Substantia nigra (tissue), 51 donors: ENCODE measurements at places on chromosomes 1 and 21.

DNA sequence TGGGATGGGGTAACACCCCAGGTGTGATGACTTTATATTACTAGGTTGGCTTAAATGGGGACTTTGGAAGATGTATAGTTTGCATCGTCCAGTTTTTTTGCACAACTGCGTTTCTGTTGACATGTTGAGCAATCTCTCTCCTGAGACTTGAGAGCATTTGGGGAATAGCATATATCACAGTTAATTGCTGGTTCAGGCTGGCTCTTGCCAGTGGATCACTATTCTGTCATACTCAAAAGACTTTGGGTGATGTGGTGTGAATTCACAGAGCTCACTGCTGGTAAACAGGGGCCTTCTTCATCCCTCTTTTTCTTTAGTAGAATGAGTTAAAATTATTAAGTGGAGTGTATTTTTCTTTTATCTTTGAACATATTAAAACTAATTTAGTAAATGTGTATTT is 44.3 kb downstream of the LHX9 start:
- DNase-seq, result no peak

DNA sequence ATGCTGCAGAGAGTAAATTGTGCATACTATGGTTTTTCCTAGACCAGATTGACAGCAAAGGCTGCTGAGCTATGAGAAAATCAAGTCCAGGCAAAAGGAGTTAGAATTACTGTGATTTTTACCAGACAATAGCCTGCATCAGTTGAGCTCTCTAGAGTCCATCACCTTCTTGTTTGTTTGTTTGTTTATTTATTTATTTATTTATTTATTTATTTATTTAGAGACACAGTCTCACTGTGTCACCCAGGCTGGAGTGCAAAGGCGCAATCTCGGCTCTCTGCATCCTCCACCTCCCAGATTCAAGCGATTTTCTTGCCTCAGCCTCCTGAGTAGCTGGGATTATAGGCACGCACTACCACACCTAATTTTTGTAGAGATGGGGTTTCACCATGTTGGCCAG is 24.2 kb upstream of the ABCB10 start:
- DNase-seq, result no peak

DNA sequence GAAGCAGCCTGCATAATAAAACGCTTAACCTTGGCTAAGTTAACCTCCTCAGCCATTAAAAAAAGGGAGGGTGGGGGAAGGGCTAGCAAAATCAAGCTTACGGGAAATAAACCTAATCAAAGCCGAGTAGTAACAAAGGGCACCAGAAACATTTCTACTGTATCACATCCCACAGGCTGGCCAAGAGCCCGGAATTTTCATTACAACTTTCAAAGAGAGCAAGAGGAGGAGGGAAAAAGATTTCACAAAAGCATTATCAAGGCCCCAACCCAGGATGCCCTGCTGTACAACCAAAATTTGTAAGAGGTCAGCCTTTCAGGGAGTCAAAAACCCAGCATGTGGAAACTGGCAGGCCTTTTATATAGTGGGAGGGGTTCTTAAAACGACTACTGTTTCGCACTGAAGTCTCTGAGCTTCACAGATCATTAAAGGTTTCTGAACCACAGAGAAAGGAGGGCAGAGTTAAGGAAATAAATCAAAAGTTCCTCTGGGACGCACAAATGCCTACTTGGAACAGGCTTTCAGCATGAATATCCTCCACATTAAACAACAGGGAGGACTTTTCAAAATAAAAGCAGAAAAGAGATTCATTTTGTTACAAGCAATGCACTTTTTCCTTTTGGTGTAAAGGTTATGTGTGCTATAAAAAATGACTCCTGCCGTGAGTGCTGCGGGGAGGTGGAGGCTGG is 90.4 kb downstream of the SLC45A1 start:
- peak; percentile 25 for DNase-seq

DNA sequence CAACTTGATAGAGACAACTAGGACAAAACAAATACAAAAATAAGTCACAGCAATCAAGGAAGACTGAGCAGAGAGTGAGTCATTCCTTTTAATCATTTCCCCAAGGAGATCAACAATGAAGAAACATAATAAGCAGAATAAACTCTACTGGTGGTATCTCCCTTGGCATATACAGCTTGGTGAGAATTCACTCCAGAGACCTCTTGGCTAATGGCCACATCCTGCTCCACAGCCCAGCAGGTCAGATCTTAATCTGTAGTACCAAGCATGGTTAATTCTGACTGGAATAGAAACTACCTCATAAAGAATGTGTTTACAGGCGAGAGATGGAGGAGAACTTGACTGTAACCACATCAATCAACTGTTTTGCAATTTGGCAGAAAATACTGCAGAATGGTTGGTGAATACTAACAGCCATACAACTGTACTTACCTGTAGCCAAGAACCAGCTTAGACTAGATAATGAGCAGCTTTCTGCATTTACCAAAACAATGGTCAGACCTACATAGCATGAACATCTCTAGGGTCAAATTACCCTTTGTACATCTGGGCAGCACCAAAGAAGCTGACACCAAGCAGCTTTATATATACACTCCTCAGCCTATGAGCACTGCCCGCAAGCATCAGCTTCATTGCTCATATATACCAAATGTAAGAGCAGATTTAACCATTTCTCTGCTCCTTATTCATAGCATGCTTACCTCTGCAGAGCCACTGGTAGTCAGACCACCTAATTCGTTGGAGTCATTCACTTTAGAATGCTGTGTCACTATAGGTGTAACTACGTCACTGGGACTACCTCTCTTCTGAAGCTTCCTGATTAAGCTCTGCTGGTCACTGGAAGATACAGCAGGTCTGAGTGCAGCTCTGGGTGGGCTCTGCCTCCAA is 51.0 kb downstream of the KIAA0319L start:
- DNase-seq, result no peak
